ENCODE measurements at places on chromosomes 3 and 15. TPM values are rescaled to one million over a fixed set of nuclear protein-coding genes. Genes with fewer than 3 reads are reported as not detected.
A peak's percentile ranks its signal among the peaks of the same experiment; 100 is the strongest.

GRCh38 chr15:64001148-64001547 lies 45.1 kb downstream of the DAPK2 start:
- DNase-seq: no peak

- no peak for DNase-seq
Observed at GRCh38 chr3:116390318-116390717, 55.0 kb downstream of the LSAMP start.

DNA sequence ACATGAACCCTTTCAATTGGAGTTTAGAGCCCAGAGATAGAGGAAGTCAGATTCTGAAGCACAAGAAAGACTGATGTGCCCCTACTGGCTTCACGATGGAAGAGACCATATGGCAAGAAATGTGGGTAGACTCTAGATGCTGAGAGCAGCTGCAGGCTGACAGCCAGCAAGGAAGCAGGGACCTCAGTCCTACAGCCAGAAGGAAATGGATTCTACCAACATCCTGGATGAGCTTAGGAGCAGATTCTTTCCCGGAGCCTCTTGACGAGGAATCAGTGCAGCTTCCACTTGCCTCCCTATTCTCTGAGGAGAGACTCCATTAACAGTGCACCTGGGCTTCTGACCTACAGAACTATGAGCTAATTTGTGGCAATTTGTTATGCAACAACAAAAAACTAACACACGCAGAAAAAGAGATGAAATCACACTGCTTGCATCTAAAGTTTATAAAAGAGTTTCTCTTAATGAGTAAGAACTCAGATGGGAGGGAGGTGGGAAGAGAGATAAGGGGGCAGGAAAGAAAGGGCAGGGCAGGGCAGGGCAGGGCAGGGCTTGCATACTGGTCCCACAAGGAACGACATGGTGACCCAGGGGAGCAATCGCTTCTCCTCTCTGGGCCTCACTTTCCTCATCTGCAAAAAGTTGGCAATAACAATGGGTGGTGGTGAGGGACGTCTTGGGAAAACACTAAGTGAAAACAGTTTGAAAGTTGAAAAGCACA lies 440.9 kb downstream of the FOXP1 start:
- DNase-seq: no peak

GRCh38 chr15:74294010-74294409 lies 57.9 kb downstream of the CCDC33 start:
- DNase-seq: no peak

DNA sequence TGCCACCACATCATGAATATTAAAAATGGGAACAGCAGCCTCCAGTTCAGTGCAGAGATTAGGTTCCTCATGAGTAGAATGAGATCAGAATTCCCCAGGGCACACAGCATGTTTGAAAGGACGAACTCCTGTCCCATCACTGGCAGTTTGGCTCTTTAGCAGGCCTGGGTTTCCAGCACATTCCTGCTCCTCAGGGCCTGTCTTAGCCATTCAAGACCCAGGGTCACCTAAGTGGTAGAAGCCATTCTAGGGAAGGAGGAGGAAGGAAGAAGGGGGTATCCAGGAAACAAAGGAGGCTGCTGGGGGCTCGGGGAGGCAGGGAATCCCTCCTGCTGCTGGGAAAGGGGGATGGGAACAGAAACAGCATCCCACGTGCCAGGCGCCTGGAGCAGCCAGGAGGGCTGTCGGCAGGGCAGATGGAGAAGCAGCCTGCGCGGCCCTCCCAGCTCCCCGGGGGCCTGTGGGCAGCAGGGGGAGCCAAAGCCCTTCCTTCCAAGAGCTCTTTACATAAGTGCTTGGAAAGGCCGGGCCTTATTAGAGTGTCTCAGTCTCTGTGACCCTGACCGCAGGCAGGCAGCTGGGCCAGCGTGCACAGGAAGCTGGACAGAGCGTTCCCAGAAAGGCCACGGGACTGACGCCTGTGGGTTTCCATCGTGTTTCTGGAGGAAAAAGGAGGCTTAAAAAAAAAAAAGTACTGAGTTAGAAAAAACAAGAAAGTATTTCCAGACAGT lies 24.7 kb downstream of the LOXL1 start:
- DNase-seq: peak; percentile 95

DNA sequence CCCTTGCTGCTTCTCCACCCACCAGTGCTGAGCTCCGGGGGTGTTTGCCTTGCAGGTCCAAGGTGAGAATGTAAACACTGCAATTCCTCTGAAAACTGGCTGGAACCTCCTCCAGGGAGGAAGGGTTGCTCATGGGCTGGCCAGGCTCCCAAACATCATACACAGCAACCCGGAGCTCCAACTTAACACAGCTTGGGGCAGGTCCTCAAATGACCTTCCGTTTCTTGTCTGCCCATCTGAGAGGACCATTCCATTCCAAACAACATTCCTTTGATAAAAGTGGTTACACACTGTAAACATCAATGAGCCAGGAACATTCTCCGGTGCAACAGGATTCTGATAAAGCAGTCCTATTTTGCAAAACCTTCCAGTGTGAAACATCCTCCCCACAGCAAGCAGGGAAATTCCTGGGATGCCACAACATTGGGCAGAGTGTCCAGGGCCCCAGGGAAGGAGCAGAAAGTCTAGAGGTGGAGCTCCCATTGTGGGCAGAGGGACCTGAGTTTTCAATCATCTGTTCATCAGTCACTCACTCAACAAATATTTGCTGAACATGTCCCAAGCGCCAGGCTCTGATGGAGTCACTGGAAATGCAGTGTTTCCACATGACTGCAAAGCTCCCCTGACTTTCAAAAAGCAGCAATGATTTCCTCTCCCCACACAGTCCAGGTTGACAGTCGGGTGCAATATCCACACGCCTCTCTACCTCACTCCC lies 7.3 kb upstream of the HEG1 start:
- DNase-seq: peak; percentile 55

GRCh38 chr3:15535732-15536131 lies 14.2 kb upstream of the COLQ start:
- no peak for DNase-seq

DNA sequence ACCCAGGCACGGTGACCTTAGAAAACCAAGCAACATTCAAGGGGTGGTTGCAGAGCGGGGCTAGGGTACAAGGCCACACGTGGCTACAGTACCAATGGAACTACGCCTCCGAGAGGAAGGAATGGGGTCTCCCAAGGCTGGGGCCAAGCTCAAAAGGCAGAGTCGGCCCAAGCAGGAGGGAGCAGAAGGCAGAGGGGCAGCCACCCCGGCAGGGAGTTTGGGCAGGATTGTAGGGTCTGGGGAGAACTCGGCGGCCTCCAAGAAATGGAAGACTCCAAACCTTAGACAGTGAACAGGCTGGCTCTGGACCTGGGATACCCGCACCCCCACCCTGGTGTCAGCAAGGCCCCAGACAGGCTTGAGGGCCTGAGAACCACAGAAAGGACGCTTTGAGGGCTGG lies 28.7 kb downstream of the ATRIP start:
- no peak for DNase-seq

- no peak for DNase-seq
Observed at GRCh38 chr3:57966829-57967228, 41.4 kb upstream of the FLNB start.

STX19 gene
- total RNA-seq: not detected

TMEM40 gene
- total RNA-seq: 2.8 TPM
